Stimulated activated CD4-positive, alpha-beta T cell treated with anti-CD3 and anti-CD28 coated beads, Interleukin-15, amount 100 ng/mL, for 1 hour (primary cell): ENCODE measurements at places on chromosomes 12 and 14.

- DNase-seq, result no peak
Observed at GRCh38 chr14:53528185-53528671, 375.1 kb upstream of the DDHD1 start.

DNA sequence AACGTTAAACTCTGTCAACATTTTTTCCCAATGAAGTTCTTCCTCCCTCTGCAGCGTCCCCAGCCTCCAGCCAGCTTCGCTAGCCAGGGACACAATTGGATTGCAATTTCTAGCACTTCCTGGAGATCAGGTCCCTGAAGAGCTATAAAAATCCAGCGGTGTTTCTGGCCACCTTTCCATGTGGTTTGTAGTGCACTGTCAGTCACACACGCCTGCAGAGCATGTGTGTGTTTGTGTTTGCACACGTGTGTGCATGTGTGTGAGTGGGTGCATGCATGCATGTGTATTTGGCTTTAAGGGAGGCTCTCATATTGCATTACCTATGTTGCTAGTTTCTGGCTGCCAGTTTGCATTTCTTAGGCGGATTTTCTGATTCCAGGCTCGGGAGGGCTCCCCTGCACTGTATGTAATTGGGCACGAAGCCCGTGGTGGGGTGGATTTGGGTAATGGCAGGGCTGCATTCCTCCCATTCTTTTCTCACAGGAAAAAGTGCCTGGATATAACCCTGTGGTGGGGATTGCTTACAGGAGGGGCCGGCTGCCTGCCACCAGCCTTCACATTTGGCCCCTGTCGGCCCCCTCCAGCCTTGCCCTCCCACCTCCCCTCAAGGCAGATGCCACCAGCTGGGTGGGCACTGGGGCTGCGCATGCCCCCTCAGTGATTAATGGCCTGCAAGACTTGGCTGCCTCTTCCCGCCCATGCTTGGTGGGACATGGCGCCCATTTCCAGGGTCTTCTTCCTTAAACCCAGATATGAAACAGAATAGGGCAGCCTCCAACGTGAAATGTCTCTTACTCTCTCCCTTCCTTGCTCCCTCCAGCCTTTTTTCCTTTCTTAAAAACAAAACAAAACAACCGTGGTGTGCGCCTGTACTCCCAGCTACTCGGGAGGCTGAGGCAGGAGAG is 74.0 kb downstream of the TSPAN9 start:
- no peak for DNase-seq

GRCh38 chr14:92649934-92650545 is 98.4 kb downstream of the LGMN start:
- no peak for DNase-seq

GRCh38 chr12:120970310-120970709 is 8.0 kb upstream of the HNF1A start:
- no peak for DNase-seq

- DNase-seq, result no peak
Observed at GRCh38 chr12:15693228-15693911, 95.8 kb downstream of the EPS8 start.

GRCh38 chr12:40342010-40342409 is 117.2 kb downstream of the LRRK2 start:
- no peak for DNase-seq

GRCh38 chr14:35879151-35879648 is 53.1 kb downstream of the BRMS1L start:
- DNase-seq, result no peak

DNA sequence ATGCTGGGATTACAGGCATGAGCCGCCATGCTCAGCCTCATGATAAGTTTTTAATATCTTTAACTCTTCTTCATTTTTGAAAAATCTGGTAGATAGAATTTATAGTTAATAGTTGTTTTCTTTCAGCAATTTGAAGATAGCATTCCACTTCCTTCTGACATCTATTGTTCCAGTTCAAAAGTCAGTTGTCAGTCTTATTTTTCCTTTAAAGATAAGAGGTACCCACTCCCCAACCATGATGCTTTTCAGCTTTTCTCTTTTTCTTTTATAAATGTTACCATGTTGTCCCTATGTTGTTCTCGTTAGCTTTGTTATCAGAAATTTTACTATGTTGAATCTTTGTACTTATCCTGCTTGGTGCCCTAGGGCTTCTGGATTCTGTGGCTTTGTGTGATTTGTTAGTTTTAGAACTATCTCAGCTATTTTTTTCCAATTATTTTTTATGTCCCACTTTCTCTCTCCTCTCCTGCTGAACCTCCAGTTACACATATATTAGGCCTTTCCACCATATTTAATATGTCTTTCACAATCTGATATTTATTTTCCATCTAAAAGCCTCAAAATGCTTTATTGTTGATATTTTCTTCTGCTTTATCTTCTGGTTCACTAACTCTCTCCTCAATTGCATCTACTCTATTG is 181.6 kb upstream of the FOXN3 start:
- DNase-seq, result no peak

DNA sequence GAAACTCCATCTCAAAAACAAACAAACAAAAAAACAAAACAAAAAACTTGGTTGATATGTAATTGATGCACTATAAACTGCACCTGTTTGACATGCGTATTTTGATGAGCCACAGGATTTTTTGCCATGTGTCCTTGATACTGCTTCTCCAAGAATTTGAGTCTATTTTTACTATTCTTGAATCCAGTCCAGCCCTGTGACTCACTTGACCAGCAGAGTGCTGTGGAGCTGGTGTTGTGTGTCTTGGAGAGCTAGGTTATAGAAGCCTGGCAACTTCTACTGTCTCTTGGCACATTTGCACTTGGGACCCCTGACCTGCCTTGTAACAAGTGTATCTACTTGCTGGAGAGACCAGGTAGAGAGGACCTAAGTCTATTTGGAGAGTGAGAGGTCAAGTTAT is 52.0 kb downstream of the KLRG1 start:
- DNase-seq, result no peak
